ENCODE measurements at places on chromosomes 2 and 18.

- DNase-seq: no peak
Observed at GRCh38 chr18:61225336-61225735, 107.9 kb upstream of the CDH20 start.

GRCh38 chr2:83584672-83585071, 874.4 kb downstream of the SUCLG1 start:
- DNase-seq: no peak

- no peak for DNase-seq
Observed at GRCh38 chr2:236078297-236079255, 89.6 kb downstream of the GBX2 start.

GRCh38 chr2:56812432-56812831, 628.6 kb downstream of the CCDC85A start:
- DNase-seq: no peak

GRCh38 chr2:30484995-30485394, 37.9 kb downstream of the LCLAT1 start:
- no peak for DNase-seq

- no peak for DNase-seq
Observed at GRCh38 chr2:107383691-107384090, 443.0 kb upstream of the RGPD4 start.

DNA sequence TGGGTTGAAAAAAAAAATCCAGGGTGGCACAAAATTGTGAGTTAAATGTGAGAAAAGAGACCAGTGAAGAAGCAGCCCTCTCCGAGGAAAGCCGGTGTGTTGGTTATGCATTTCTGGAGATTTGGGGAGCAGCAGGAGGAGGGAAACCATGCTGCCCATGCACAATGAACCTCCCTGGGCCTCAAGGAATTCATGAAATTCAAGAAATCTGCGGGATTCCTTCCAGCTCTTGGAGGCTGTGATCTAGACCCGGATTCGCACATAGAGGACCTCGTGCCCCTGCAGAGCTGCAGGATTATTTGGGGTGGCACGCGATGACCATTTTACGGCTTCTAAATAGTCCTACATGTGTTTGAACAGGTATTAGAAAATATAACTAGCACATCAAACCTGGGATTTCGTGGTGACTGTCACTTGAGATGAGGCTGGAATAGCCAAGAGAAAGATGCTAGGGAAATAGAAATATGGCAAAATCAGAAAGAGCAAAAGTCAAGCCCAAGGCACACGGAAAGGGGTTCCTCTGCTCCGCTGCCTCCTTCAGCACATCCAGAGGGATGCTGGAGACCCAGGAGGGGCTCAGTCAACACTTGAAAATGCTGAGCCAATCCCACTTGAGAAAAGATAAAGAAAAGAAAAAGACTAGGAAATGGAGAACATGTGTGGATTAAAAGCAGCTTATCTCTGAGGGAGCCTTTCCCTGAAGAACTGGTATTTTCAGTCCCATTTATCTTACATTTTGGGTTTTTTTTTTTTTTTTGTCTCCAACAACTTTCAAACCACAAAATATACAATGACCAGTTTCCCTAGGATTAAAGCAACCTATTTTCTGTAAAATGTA, 22.0 kb downstream of the KCTD1 start:
- DNase-seq: no peak

GRCh38 chr2:98015671-98016070, 19.9 kb upstream of the TMEM131 start:
- DNase-seq: no peak

DNA sequence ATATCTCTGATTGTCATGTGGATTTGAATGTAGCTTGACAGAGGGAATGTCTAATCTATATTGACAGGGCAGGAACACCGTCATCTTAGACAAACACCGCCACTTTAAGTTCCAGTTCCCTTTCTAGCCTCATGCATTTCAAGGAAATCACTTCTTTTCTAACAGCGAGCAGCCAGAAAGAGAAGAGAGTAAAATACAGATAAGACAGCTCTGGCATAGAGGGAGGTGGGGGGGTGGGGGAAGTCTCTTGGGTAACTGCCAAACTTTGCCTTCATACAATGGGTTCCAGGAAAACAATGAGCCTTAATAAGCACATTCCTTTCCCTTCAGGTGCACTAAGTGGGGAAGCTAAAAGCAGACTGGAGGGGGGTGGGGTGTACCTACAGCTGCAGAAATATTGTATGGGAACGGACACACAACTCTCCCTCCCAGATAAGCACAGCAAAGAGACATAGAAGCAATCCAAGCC, 37.2 kb downstream of the CASP10 start:
- no peak for DNase-seq

- DNase-seq: no peak
Observed at GRCh38 chr2:229408962-229409361, 137.9 kb upstream of the PID1 start.

DNA sequence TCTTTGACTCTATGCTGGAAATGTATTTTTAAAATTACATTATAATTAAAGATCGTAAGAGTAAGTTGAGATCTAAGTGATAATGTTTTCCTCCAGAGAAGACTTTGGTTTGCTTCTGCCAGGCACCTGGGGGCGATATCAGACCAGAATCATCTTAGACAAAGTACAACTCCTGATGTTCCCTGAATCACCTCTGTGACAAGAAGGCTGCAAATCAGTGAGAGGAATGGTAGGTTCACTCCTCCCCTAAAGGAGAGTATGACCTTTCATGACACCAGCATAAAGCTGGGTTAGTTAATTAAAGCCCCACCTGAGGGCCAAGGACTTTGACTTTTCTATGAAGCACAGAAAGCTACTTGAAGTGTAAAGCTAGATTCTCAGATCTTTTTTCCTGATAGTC, 114.4 kb upstream of the DTNA start:
- no peak for DNase-seq

GRCh38 chr2:96144481-96145035, 682 bp downstream of the DUSP2 start:
- peak; percentile 30 for DNase-seq

- no peak for DNase-seq
Observed at GRCh38 chr2:48711343-48711742, 44.2 kb downstream of the LHCGR start.

DNA sequence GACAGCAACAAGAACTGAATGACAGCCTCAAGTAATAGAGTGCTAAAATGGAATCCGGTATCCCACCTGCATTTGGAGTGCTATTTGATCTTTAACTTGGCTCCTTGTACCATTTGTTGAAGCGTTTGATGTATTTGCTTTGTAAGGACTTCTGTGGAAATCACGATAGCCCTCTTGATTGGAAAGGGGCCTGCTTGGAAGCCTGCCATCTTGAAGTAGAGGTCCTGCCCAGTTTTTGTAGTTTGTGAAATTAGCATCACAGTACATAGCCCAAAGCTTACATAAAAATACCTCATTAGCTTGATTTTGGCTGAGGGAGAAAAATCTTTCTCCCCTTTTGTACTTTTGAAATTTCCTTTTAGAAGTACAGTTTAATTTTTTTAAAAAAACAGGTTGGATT, 2.7 kb downstream of the CDCA7 start:
- DNase-seq: no peak

- DNase-seq: no peak
Observed at GRCh38 chr2:857081-857480, 93.6 kb upstream of the SNTG2 start.

GRCh38 chr2:197075754-197076337, 149.3 kb upstream of the PGAP1 start:
- DNase-seq: no peak
